Mucosa of descending colon (tissue), 3 donors: ENCODE measurements at places on chromosomes 3 and 15. TPM values are rescaled to one million over a fixed set of nuclear protein-coding genes. Genes with fewer than 3 reads are reported as not detected.

- no peak for DNase-seq
Observed at GRCh38 chr15:61480295-61480694, 251.2 kb upstream of the RORA start.

DNA sequence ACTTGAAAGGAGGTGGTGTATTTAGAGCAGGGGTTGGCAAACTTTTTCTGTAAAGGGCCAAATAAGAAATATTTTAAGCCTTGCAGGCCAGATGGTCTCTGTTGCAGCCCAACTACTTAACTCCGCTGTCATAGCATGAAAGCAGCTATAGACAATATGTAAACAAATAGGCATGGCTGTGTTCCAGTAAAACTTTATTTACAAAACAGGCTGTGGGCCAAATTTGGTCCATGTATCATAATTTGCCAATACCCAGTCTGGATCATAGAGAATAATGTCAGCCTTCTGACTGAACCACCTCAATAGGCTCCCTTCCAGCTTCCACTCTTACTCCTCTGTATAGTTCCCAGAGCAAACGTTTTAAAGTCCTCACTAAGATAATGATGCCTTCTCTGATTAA lies 638.8 kb upstream of the CFAP20DC start:
- DNase-seq = no peak

DNA sequence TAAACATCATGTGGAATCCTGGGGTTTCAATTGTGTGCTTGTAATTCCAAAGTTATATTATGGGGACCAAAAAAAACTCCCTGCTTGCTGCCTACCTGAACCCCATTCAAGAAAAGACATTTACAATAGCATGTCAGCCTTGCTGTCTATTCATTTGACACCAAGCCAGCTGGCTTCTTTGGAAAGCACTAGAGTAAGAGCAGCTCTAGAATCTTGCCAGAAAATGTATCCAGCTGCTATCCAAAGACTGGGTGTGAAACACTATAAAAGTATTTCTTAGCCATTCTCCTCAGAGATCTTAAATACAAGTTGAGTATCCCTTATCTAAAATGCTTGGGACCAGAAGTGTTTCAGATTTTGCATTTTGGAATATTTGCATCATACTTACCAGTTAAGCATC lies 87.4 kb downstream of the RAD18 start:
- DNase-seq = no peak

GRCh38 chr3:135895734-135896121 lies 69.8 kb upstream of the PPP2R3A start:
- DNase-seq = no peak

DNA sequence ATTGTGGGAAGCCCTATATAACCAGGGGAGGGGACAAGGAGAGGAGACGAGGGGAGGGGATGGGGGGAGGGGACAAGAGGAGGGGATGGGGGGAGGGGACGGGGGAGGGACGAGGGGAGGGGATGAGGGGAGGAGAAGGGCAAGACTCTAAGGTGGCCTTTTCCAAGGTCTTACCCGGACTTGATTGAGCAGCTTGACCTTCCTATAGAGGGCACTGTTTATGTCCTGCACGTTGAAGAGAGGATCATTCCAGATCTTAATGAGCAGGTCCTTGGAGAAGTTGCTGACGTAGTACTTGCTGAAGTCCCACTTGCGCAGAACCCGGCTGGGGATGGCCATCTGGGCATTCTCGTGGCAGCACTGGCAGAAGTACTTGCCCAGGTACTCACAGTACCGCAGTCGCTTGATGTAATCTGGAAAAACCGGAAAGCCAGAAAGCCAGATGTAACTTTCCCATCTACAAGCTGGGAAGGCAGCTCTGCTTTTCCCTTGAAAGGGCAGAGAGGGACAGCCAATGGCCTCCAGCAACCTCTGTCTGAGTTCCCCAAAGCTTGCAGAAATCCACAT lies 55.7 kb downstream of the RUBCN start:
- no peak for DNase-seq

DNA sequence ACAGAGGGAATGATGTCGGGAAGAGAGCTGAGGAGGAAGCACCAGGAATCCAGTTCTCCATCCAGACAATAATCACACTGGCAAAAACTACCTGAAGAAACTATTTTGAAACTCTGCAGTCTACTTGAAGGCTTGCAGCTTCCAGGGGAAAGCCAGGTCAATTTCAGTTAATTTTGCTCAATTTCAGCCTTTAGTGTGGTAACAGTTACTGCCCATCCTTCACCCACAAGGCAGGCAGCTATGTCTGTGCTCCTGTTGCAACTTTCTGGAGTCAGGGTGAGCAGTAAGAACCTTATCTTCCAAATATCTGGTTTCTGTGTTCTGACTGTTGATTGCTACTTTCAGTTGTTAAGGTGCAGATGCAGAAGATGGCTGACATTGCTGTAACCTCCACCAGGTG lies 221.7 kb downstream of the ADAMTS17 start:
- DNase-seq = no peak

GRCh38 chr3:193865896-193866480 lies 270.0 kb upstream of the HES1 start:
- no peak for DNase-seq

DNA sequence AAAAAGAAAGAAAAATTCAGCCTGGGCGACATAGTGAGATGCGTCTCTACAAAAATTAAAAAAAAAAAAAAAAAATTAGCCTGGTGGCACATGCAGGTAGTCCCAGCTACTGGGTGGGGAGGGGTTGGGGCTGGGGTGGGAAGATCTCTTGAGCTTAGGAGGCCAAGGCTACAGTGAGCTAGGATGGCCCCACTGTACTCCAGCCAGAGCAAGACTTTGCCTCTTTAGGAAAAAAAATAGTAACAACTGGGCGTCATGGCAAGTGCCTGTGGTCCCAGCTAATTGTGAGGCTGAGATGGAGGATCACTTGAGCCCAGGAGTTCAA lies 23.9 kb upstream of the PPP4R2 start:
- DNase-seq = no peak

- DNase-seq = no peak
Observed at GRCh38 chr15:45185069-45185779, 2.5 kb downstream of the SHF start.

GRCh38 chr15:73902121-73903020 lies 23.9 kb upstream of the LOXL1 start:
- DNase-seq = no peak

- DNase-seq = no peak
Observed at GRCh38 chr3:87359826-87360225, 83.4 kb upstream of the POU1F1 start.

GRCh38 chr3:151552589-151552988 lies 91.7 kb upstream of the IGSF10 start:
- DNase-seq = no peak

DNA sequence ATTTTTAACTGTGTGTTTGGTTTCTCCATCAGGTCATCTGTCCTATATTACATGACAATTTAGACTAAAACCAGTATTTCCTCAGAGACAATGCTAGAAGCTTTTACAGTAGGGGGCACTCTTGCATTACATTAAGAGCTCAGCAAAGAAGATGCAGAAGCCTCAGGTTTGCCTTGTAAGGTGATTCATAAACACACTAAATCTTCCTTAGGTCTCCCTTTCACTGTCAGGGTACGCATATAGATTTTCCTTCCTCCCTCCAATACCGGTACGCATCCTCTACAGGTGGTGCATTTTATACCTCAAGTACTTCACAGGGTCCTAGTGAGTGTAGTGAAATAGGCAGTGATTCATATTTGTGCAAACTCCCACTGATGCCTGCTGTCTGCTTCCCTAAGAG lies 46.5 kb downstream of the CD86 start:
- DNase-seq = no peak

DNA sequence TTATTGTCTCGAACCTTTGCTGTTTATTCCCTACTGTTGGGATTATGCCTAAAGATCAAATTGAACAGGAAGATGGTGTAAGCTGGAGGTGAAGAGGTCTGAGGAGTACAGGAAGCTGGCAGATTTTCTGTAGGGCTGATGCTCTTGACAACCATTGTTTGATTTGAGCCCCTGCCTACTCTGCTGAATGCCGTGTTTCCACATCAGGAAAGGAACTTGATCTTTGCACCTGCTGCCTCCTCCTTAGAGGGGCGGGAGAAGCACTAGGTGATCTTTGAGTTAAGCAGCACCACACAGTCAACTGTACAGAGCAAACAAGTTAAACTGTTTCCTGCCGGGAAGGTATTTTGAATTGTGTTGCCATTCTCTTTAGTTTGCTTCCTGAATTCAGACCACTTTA lies 364.6 kb upstream of the EPHA6 start:
- no peak for DNase-seq

GRCh38 chr3:2156244-2156847 lies 57.7 kb downstream of the CNTN4 start:
- DNase-seq = peak; percentile 48

- DNase-seq = no peak
Observed at GRCh38 chr3:9067352-9067975, 104.2 kb upstream of the RAD18 start.

DNA sequence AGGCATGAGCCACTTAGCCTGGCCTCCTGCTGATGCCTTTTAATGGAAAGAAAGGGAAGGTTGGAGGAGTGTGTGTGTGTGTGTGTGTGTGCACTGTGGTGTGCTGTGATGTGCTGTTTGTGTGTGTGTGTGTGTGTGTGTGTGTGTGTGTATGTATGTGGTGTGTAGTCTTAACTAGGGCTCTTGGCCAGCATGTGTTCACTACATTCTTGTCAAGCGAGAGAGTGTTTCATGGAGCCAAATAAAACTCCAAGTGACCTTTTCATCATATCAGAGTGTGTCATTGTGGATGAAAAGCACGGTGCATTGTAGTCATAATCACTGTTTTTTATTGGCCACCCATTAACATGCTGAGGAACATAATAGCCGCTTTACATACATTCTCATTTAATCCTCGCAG lies 30.8 kb upstream of the BHLHE40 start:
- no peak for DNase-seq

Gene PLA2G4F
- 66.9 TPM for total RNA-seq

Gene LSMEM2
- not detected for total RNA-seq

Gene DNAH12
- total RNA-seq = 0.07 TPM

Gene ARID3B
- total RNA-seq = 10.3 TPM

Gene NMB
- total RNA-seq = 4.0 TPM

Gene FBXO45
- total RNA-seq = 12.7 TPM

Gene MAP6D1
- 3.1 TPM for total RNA-seq

Gene DUOX2
- total RNA-seq = 40.1 TPM

Gene TRPM1
- total RNA-seq = not detected

Gene GMNC
- not detected for total RNA-seq

Gene GP5
- 0.07 TPM for total RNA-seq

Gene PATL2
- 3.9 TPM for total RNA-seq

Gene MINAR1
- 0.24 TPM for total RNA-seq
